Activated CD4-positive, alpha-beta memory T cell treated with anti-CD3 and anti-CD28 coated beads, Interleukin-2, amount 10 ng/mL, durations not matched to agents 7 days and 5 days (primary cell): ENCODE measurements at places on chromosomes 7 and 10. TPM values are rescaled to one million over a fixed set of nuclear protein-coding genes. Genes with fewer than 3 reads are reported as not detected.

DNA sequence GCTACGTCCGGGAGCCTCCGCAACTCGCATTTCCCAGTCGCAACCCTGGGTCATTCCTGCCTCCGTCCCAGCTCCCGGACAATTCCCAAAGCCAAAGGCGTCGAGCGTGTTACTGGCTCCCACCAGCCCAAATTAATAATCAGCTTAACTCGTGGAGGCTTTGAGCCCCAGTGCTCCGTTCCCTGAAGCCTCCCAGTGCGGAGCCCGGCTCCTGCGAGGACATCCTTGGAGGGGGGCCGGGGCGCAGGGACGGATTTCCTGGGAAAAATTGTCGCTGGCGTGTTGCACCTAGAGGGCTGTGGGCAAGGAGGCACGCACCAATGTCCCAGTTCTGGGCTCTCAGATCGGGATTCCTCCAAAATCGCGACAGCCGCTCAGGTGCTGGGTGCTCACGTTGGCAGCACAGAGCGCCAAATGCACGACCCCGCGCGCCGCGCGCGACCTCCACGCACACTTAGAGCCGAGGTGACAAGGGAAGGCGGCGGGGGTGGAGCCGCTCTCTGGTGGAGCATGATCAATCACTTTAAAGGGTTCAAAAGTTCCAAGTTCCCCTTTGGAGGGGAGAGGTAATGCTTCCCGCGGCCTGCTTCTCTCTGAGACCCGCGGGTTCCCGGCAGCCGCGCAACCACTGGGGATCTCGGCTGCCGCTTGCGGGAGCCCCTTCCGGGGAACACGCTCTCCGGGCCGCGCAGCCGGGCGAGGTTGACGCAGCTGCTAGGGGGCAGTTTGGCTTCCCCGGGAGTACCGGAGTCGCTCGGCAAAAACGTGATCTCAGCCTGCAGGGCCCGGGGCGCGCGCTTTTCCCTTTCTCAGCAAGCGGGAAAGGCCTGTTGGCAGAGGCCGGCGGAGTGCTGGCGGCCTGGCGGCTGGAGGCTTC lies 25.5 kb downstream of the SKIDA1 start:
- no peak for DNase-seq

DNA sequence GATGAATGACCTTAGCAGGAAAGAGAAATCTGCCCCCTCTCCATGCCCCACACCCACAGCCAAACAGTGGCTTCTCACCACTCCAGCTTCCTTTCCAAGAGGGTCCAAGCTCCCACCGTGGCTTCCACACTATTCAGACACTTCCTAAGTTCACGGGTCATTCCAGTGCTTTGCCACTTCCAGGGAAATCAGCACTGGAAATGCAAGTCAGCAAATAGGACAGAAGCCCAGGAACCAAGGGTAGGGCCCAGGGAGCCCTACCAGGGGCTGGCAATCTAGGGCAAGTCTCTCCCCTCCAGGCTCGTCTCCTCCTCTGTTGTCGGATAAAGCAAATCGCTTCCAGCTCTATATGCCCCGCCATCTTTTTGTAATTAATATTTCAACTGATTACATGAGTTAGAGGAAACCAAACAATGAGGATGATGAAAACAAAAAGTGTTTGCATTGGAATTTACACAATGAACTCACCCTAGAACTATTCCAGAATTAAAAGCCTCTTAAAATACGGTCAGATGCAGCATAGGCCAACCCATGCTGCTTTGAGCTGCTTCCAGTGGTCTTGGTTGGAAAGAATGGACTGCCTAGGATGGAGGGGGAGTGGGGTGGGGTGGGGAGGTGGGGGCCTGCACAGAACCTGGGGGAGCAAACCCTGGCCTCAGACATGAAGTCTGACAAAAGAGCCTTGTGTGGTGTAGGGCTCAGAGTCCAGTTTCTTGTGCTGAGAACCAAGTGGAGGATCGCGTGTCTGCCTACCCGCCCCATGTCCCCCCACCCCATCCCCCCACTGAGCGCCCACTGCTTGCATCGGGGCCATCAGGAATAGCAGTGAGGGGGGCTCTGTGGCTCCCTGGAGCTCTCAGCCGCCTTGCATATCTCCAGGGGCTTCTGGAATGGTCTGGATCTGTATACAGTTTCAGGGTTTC lies 74.6 kb upstream of the CPXM2 start:
- DNase-seq, result no peak

GRCh38 chr7:91264924-91265681 lies 870 bp downstream of the FZD1 start:
- no peak for DNase-seq

DNA sequence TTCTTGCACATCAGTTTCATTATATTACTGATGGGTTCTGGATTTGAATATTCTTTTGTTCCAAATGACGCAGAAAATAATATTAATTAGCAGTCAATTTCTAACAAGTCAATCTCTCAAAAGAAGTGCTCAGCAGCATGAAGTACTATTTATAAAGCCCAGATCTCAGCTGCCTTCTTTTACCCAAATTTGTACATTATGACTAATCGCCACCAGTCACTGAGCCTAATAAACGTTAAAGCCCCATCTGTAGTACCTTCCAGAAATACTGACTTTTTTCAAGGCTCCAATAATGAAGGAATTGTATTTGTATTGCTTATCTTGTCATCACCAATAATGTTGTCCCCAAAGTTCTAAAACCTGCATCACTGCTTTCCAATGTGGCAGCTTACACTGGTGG lies 540.2 kb downstream of the PARD3 start:
- DNase-seq, result no peak

DNA sequence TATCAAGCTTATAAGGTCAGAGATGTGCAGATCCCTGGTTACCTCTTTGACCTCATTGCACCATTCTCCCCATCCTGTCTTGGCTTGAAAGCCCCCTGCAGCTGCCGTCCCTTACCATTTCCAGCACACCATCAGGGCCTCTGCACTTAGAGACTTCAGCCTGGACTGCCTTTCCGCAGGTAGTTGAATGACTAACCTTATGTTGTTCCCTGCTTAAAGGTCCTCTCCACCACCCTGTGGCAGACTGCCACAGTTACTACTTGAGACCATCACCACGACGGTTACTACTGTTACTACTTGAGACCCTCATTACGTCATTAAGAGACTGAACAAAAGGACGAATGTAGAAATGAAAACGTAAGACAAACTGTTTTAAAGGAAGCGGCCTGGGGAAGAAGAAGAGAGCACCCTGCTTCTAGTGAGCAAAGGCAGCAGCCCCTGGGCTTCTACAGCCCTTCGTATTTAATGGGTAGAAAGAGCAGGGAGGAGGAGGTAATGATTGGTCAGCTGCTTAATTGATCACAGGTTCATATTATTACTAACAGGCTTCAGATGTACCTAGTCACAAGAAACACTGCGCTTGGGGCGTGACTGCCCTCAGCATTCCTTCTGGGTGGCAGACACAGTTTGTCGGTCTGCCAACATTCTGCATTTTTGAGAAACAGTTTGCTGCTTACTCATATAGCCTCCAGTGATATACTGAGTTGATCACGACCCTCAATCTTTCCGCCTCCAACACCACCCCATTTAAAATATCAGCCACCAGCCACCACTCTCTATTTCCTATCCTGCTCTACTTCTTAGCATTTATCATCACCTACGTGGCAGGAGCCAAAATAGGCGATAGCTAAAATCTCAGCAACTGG lies 74.1 kb upstream of the PARD3 start:
- no peak for DNase-seq

DNA sequence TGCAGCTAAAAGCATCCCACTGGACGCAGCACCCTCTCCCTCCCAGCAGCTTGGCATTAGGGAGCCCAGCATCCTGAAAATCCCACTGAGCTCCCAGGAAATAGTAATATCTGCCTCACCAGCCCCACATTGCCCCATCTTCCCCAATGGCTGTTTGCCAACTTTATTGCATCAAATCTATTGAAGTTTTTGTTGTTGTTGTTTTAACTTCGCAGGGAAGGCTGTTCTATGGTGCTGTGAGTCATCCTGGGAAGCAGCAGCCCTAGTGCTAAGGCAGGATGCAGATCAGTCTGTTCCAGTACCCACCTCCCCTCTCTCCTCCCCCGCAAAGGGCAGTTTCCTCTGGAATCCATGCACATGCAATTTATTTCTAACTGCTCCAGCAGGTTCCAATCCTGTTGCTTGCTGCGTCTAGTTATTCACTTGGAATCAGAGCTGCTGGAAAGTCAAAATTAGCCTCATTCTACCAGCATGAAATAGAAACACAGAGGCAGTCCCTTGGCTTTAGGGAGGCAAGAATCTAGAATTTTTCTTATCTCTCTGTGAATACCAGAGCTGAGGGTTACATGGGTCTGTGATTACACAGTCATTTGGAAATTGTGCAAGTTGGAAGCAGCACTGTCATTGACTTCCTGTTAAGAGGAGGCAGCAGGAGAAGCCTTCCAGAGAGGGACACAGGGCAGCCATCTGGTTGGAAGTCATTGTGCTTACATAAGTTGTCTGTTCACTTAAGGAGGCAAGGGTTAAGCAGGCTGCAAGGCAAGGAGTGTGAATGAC lies 115.9 kb upstream of the CACUL1 start:
- no peak for DNase-seq

DNA sequence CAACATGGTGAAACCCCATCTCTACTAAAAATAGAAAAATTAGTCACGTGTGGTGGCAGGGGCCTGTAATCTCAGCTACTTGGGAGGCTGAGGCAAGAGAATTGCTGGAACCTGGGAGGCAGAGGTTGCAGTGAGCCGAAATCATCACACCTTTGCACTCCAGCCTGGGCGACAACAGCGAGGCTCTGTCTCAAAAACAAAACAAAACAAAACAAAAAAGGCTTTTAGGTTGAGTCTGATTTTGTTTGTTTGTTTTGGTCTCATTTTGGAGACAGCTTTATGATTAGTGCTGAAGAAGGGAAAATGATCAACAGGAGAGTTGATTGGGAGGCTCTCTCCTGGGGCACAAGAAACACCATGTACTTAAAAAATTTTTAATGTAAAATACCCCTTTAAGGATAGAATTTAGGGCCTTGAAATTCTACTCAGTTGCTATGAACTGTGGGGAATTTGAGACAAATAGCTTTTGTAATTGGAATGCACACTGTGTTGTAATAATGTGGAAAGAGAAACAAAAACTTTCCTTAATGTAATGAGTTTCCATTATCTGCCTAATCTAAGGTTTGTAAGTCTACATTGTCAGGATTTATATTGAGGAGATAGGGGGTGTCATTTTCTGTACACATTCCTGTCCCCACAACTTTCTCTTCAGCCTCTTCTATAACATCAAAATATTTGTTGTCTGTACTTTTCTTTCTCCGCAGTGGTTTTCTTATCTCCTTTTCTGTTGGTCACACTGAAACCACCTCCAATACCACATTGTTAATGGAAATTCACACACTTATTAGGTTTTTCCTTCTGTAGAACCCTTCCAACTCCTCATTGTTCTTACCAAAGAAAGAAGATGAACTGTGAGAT lies 41.3 kb downstream of the ARID5B start:
- DNase-seq, result no peak

- no peak for DNase-seq
Measured at GRCh38 chr10:124629415-124629814, 114.8 kb downstream of the FAM53B start.

Gene SPDYE2B
- total RNA-seq, result 0.15 TPM

Gene RBP4
- total RNA-seq, result not detected

DNA sequence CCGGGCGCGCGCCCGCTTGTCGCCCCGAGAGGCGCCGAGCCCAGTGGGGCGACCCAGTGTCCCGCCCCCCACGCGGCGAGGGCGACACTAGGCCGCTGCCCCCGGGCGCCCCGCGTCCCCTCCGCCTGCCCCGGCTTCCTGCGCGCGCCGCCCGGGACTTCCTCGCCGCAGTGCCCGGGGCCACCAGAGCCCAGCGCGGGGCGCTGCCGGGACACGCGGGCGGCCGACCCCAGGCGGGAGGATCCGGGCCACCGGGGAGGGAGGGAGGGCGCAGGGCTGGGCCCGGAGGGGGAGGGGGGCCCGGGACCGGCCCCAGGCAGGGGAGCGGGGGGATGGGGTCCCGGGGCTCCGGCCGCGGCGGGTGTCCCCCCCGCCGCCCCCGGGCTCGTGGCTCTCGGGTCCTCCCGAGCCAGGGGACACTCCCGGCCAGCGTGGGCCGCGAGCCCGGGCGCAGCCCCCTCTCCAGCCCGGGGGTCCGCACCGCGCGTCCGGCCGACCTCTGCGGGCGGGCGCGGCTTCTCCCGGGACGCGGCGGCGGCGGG lies 435 bp upstream of the PWWP2B start:
- peak; percentile 72 for DNase-seq

Gene ENO4
- total RNA-seq, result not detected

- no peak for DNase-seq
Measured at GRCh38 chr7:24025094-24025493, 258.9 kb upstream of the NPY start.

Gene ANKRD61
- total RNA-seq, result 0.20 TPM

- DNase-seq, result no peak
Measured at GRCh38 chr10:131838966-131839742, 61.7 kb upstream of the PPP2R2D start.

DNA sequence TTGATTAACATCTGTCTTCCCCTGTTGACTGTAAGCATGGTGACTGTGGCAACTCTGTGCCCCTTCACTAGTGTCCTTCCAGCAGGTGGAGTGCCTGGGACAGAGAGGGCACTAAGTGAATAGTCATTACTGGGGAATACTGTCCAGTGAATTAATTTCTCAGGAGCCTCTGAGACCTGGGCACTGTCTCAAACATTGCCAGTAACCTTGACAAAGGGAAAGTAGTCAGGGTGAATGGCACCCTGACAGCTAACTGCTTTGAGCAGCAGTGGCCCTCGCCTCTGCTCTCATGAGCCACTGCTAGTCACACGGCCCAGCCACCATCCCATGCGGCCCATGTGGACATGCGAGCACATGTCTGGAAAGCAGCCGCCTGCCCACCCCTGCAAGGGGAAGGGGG lies 13.1 kb upstream of the GRB10 start:
- DNase-seq, result no peak

Gene PDGFA
- 0.73 TPM for total RNA-seq

Gene UPK3BL2
- 13.2 TPM for total RNA-seq

- no peak for DNase-seq
Measured at GRCh38 chr7:131581241-131582051, 25.0 kb upstream of the PODXL start.

DNA sequence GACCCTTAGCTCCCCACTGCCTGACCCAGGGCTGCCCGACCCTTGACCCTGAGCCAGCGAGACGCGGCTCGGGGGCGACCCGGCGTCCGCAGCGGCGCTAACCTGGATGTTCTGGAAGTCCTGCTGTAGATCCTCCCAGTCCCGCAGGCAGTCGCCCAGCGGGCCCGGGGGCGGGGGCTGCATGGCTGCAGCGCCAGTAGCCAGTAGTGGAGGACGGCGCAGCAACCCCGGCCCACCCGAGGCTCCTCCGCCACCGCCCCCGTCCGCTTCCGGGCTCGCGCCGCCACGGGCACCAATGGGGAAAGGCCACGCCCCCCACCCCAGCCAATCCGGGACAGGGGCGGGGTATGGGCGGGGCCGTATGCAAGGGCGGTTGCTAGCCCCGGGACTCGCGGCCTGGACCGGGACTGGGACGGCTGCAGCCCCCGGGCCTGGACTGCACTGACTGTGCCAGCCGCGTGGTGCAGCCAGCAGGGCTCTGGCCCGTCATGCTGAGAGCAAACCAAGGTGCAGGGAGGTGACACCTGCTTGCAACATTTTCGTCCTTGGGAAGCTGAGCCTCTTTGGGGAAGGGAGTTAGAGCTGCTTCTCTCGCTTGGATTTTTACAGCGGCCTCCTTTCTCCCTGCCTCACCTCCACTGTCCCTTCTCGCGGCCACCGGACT lies at the start of gene TMEM120A:
Gene TMEM120A, minus strand, starts transcription at position 208 of the 664 bp plus-strand sequence. Its CDS starts 25 bp downstream, at position 183.
- DNase-seq, result peak; percentile 95
